Fibroblast of mammary gland (primary cell): ENCODE measurements at places on chromosomes 2 and 18.

DNA sequence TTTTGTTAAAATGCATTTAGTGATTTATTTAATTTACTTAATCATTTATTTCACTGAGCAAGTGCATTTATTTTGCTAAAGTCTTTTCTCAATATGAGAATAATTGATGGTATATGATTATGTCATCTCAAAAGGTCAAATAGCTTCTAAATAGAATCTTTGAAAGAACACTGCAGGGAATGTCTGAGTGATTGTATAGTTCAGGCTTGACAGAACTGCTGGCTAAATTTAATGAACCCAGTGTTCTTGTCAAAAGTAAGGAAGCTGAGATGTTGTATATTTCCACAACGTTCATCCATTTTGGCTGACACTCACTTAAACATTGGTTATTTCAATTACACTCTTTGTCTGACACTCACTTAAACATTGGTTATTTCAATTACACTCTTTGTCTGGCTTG lies 39.3 kb upstream of the CDH7 start:
- no peak for DNase-seq

DNA sequence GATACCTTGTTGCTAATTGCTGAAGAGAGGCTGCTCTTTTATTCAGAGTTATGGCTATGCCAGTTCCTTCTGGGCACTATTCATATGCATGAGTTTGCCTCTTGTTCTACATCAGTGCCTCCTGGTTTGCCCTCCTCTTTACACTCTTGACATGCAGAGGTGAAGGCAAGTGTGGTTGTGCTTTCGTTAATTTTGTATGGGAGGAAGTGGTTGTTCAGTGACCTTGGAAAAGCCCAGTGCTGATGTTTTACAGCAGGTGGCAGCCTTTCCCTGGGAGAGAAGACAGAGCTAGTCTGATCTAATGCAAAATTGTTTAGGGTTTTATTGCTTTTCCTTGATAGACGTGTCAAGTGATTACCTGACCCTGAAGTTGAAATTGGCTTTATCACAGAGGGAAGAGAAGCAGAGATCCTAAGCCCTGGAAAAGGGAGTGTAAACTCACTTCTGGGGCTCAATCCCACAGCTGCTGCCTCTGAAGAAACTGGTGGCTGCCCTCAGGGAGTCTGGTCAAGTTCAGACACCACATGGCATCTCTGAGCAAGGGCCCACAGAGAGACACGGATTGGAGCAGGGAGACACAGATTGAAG lies 30.5 kb upstream of the VPS54 start:
- peak; percentile 74 for DNase-seq

- peak; percentile 2 for DNase-seq
These were observed 62.7 kb upstream of the GATA6 start for GRCh38 chr18:22106536-22107292.

DNA sequence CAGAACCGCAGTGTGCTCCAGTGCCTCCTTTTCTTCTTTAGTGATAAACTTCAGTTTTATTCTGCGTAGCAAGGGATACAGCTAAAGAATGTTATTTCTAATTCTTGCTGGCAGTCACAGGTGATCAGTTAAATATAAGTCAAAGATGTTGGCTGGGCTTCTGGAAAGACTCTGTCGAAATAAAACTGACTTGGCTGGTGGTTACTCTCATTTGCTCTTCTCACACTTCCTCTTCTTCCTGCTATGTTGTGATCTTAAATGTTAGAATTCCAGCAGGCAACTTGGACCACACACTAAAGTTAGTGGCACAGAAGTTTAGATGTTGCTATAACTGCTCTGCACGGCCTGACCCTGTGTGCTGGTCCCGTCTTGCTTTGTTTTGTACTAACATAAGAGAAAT lies 278.6 kb downstream of the CDH19 start:
- no peak for DNase-seq

GRCh38 chr2:50783111-50783510 lies 248.8 kb downstream of the NRXN1 start:
- no peak for DNase-seq

DNA sequence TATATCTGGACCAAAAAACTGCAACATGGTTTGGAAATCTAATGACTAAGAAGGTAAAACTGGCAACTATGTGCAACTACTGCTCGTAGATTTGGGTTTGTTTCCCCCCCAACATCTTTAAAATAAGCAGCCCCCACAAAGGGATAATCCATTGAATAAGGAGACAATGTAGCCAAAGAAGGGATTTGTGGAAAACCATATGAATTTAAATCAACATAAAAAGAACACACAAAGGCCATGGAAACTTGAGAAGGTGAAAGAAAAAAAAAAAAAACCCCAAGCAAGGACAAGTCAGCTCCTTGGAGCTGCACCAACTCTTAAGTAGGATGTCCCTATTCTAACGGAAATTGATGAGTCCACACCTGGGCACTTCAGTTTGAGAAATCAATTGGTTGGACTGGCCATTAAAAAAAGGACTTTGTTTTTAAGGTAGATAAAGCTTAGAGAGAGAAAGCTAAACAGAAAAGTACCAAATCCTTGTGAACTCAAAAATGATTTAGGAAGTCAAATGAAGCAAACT lies 53.7 kb upstream of the ST8SIA5 start:
- DNase-seq: peak; percentile 3

GRCh38 chr18:45993438-45993837 lies 26.3 kb upstream of the EPG5 start:
- peak; percentile 79 for DNase-seq

DNA sequence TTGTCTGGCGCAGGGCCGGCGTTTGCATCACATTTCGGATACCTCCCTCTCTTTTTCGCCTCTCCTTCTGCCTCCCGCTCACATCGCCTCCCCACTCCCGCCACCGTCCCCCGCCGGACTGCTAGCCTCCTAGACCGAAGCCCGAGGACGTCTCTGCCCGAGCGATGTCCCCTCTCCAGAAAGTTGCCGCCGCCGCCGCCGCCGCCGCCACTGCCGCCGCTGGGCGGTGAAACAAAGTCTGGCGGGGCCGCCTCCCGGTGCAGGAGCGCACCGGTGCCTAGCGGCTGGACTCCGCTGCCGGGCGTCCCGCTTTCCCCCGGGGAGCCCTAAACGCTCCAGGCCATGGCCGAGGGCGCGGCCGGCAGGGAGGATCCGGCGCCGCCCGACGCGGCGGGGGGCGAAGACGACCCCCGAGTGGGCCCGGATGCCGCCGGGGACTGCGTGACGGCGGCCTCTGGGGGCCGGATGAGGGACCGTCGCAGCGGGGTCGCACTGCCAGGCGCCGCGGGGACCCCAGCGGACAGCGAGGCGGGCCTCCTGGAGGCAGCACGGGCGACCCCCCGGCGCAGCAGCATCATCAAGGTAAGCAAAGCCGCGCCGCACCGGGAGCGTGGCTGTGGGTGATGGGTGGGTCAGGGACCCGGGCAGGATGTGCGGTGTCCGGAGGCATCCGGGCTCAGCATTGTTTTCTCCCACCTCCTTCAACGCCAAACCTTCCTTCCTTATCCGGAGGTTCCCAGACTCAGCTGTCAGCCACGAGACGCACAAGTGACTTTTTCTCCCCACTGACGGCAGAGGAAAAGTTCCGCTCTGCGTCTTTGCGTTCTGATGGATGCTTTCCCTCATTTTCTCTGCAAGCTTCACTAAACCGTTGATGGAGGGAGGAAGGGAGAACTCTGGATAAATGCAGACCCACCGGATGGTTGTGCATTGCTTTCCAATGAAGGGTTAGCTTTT lies 643 bp downstream of the PLCL1 start:
- no peak for DNase-seq

- DNase-seq: no peak
These were observed 16.5 kb downstream of the DOK1 start for GRCh38 chr2:74571058-74571457.

DNA sequence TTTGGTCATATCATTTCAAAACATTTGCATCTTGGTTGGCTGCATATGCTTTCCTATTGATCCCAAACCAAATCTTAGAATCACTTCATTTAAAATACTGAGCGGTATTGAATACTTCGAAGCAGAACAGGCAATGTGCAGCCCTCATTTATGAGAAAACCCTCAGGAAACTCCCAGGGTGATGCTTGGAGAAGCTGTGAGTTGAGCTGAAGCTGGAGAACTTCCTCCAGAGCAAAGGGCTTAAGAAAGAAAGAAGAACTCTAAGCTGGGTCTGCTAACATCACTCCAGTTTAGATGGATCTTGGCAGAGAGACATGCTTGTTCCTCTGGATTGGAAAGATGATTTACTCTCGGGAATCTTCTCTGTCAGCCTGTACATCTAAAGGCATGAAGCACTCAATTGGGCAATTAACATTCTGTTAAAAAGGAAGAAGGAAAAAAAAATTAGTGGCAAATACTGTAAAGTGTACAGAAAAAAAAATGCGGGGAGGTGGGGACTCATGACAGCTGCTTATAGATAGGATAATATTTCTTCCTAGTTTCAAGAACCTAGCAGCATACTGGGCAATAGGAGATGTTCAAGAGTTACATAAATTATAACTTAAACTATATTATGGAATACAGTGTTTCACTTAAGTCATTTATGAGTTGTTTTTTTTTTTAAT lies 49.5 kb downstream of the ATIC start:
- DNase-seq: peak; percentile 52

GRCh38 chr2:232250246-232251175 lies 128.0 kb upstream of the ALPP start:
- DNase-seq: no peak

GRCh38 chr2:154556146-154556545 lies 142.3 kb upstream of the KCNJ3 start:
- no peak for DNase-seq

GRCh38 chr2:126804347-126804746 lies 94.3 kb upstream of the TEX51 start:
- DNase-seq: no peak

DNA sequence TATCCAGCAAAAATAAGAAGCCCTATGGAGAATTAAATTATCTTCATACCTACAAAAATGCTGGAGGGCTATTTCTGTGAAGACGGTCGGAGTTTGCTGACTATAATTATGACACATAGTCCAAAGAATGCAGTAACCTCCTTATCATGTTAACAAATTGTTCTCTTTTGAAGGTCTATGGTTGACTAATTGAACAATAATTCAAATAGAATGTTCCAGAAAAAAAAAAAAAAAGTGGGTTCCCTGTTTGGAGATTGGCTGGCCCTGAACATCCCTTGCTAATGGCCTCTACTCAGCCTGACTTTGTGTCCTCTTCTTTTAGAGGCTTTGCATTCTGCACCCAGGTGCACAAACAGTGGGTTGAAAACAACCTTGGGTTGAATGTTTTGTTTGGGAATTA lies 82.8 kb upstream of the CCBE1 start:
- DNase-seq: peak; percentile 77

GRCh38 chr18:79438089-79438897 lies 42.6 kb downstream of the NFATC1 start:
- DNase-seq: peak; percentile 33

DNA sequence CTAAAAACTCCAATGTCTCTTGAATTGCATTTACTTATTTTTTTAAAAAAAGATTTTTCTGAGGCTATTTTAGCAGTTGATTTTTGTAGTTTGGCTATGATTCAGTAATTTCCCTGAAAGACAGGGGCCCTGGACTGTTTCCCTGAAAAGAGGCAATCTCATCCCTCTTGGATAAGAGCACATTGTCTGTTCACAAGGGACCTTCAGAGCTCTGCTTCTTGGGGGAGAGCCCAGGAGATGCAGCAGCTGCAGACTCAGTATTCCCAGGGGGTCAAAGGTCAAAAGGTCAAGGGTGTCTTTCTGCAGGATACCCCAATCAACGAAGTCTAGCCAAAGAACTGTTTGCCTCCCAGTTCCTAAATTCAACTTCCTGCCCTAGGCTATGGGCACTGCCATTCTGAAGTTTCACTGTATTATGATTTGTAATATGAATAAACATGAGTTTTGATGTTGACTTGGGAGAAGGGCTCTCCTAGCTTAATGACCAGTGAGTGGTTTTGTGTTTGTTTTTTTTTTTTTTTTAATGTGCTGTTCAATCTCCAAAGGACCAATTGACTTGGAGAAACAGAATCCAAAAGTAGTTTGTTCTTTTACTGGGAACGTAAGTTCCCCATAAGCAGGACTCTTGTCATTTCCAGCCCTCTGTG lies 157.0 kb upstream of the SERPINE2 start:
- DNase-seq: no peak

- DNase-seq: peak; percentile 24
These were observed 135.5 kb upstream of the FANCL start for GRCh38 chr2:58376592-58376991.

- DNase-seq: no peak
These were observed 29.7 kb downstream of the AGPS start for GRCh38 chr2:177422271-177422670.

GRCh38 chr2:27569398-27569797 lies 13.4 kb upstream of the ZNF512 start:
- DNase-seq: peak; percentile 72

DNA sequence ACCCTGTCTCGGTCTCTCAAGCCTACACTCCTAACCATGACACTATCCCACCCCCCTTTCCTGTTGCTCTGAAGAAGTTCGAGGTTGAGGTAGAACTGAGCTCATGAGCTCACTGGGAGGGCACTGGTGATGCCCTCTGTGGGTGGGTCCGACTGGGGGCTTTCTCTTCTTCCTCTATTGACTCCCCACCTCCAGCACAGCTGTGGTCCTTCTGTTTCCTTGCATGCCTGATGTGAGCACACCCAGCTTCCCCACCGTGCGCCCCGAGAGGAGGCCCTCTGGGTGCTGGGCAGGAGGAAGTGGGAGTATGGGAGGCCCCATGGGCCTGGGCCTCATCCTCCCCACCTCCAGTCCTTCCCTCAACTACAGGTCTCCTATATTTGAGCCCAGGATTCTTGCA lies 20.9 kb downstream of the SPEG start:
- DNase-seq: no peak

GRCh38 chr18:46607926-46608325 lies 49.1 kb downstream of the LOXHD1 start:
- DNase-seq: no peak

- no peak for DNase-seq
These were observed 117.1 kb upstream of the TANK start for GRCh38 chr2:161042990-161043625.

- peak; percentile 2 for DNase-seq
These were observed 365.4 kb upstream of the FSIP2 start for GRCh38 chr2:185373229-185373628.

DNA sequence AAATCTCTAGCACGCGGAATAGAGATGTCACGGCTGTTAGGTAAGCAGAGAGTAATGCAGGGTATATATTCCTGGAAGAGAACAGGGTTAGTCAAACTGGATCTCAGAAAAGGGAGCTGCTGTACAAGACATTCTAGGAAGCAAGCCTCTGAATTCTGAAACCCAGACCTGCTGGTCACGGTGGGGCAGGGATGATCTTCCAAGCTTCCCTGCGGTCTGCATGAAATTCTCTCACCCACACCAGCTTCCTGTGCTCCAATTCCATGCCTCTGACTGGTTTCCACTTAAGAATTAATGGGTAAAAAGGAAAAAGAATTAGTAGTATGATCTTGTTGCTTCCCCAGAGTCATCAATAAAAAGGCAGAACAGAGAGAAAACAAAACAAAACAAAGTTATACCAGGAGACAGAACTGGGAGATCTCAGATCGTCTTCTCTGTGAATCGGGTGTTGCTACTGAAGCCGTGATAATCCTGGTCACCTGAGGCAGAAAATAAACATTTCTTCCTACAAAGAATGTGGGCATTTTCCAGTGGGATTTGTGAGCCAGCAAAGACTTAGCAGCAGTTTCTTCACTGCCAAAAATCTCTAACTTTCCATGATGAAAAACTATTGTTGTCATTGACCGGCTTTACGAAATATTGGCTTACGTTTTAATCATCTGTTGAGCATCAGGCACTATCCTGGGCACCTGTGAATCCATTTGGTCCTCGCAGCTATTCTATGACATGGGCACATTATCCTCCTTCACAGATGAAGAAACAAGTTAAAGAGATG lies 5.3 kb upstream of the CYP27C1 start:
- peak; percentile 62 for DNase-seq

GRCh38 chr2:146417942-146418341 lies 1426.9 kb upstream of the ACVR2A start:
- DNase-seq: no peak
